ENCODE measurements at places on chromosomes 12 and 14.

DNA sequence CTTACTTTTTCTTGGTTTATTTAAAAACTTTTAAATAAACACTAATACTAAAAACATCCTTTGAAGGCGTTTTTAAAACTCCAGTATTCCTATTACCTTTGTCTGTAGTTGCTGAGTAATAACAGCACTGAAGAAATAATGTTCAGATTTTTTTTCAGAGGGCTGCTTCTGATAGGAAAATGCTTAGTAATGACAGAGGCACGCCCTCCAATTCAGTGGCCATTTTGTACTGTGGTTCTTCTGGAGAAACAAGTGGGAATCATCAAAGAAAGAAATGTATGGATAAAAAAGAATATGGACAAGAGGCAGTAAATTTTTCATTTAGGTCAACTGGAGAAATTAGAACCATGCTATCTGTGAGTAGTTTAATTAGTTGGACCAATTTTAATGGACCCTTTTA, 13.6 kb downstream of the VEZT start:
- no peak for DNase-seq

DNA sequence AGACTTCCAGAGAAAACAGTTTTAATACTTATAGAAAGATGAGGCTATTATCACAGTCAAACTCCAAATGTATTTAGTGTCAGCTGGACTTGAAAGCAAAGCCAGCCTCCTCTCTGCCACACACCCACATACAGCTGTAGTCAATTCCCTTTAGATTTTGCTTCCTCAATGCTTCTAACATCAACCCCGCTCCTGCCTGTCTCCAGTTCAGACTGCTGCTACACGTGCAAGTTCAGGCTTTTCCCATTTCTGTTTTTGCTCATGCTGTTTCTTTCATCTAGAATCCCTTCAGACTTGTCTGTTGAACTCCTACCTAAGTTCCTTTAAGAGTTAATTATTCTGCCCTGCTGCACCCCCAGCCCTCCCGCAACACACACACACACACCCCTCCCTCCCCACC, 380.0 kb downstream of the KCNH5 start:
- no peak for DNase-seq

DNA sequence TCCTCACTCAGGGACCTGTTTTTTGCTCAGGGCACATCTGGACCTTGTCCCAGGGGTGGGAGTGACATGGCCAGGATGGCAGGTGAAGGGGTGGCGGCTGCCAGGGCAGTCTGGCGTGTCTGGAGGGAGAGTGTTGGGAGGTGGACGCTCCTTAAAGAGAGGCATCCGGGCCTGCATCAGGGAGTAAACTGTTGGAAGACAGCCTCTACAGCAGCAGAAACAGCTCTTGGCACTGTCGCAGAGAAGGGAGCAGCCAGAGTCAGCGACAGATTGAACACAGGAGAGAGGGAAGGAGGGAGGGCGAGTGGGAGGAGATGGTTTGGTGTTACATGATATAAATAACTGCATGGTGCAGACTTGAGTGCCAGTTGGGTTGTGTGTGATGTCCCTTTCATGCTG, 52.8 kb downstream of the IGF1 start:
- no peak for DNase-seq

DNA sequence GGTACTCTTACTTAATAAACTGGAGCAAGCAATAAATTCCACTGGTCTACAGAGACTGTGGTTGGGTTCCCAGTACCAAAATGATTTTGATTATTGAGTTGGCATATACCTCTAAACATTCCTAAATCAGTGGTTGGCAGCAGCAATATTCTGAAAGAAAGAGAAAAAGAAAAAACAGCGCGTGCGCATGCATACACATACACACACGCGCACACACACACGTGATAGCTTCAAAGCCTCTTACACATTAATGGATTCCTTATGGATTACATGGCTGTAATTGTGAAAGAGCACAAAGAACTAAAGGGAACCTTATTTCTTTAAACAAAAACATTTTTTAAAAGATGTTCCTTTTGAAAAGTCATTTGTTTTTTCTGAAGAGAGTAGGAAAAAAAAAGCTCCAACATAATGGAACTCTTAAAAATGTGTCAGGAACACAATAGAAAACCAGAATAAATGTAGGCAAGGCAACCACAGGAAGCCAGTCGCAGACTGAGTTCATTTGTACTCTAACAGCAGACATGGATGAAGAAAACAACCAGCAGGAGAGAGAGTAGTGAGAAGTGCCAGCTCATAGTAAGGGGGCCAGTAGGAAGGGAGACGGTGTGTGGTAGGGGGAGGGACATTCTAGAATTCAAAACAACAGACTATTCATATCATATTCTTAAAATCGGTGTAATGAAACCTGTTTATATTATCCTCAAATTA, 80.0 kb downstream of the DRAM1 start:
- peak; percentile 50 for DNase-seq

DNA sequence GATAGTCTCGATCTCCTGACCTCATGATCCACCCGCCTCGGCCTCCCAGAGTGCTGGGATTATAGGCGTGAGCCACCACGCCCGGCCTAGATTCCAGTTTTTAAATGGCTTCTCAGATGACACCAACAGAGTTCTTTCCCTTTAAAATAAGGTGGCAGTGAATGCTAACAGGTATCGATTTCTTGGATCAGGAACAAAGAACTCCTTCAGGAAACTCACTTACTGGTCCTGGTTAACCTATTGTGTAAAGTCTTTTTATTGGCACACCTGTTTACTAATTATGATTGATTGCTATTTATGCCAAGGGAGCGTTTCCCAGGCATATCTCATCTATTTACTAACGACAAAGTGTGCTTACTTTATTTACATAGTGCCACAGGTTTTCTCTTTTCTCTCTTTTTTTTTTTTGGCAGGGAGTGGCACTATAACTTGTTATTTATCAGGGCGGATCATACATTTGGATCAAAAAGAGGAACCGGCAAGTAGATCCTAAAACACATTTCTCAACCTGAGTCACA, 89.7 kb downstream of the GLT1D1 start:
- no peak for DNase-seq

GRCh38 chr14:30885840-30886740, 11.7 kb downstream of the COCH start:
- peak; percentile 35 for DNase-seq

- DNase-seq = no peak
These were observed 2.3 kb downstream of the LAG3 start for GRCh38 chr12:6774499-6775062.

- peak; percentile 41 for DNase-seq
These were observed 23.0 kb upstream of the EIF2B2 start for GRCh38 chr14:74979442-74980397.

- peak; percentile 43 for DNase-seq
These were observed 204.5 kb downstream of the MON2 start for GRCh38 chr12:62670986-62671720.

- DNase-seq = peak; percentile 63
These were observed 39.4 kb downstream of the ETV6 start for GRCh38 chr12:11688831-11689230.

DNA sequence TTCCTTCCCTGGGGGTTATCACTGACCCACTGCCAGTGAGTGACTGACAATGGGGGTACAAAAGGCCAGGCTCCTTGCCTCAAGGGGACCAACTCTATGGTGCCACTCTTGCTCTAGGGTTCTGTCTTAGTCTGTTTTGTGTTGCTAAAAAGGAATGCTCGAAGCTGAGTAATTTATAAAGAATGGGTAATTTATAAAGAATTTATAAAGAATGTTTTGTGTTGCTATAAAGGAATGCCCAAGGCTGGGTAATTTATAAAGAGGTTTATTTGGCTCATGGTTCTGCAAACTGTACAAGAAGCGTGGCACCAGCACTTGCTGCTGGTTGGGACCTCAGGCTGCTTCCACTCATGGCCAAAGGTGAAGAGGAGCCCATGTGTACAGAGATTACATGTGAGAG, 15.8 kb upstream of the RASSF8 start:
- DNase-seq = peak; percentile 19

- peak; percentile 12 for DNase-seq
These were observed 11.2 kb downstream of the TTC9 start for GRCh38 chr14:70652871-70653270.

Data from fibroblast of upper back skin (primary cell).